ENCODE measurements at places on chromosomes 16 and 17.
A peak's percentile ranks its signal among the peaks of the same experiment; 100 is the strongest.

- no peak for DNase-seq
These were observed 21.3 kb upstream of the ELAC2 start for GRCh38 chr17:13038931-13039665.

- peak; percentile 20 for DNase-seq
These were observed 30.5 kb downstream of the COPZ2 start for GRCh38 chr17:48006936-48007709.

DNA sequence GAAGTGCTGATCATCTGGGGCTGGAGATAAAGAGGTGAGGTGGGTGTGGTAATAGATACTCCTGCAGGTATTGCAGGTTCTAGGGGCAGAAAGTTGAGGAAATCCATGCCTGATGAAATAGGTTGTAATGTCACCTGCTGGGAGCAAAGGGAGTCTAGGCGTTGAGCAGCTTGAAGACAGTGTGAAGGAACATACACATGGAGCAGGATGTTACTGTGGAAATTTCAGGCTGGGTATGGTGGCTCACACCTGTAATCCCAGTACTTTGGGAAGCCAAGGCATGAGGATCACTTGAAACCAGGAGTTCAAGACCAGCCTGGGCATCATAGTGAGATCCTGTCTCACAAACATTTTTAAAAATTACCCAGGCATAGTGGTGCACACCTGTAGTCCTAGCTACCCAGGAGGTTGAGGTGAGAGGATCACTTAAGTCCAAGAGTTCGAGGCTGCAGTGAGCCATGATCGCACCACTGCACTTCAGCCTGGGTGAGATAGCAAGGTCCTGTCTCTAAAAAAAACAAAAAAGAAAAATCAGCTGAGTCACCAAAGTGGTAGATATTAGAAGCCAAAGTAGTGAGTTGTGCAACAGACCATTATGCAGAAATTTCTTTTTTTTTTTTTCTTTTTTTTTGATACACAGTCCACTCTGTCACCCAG is 9.1 kb upstream of the CRYBA1 start:
- no peak for DNase-seq

GRCh38 chr17:75646638-75646992 is 13.4 kb downstream of the SMIM5 start:
- DNase-seq, result no peak

DNA sequence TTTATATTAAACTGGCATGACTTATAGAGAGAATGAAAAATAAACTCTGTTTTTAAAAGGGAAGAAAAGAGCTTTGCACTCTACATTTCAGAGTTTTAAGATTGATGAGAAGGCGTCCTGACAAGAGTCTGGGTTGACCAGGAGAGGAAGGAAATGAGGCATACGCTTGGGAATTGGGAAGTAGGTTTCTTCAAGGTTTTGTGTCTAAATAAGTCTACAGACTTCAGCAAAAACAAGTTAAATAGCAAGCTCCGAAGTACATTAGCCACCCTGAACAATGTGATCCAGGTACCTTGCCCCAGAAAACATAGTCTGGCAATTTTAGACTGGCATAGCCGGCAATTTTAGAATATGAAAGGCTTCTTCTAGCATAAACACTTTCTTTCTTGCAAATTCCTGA is 28.5 kb upstream of the CCDC182 start:
- no peak for DNase-seq

DNA sequence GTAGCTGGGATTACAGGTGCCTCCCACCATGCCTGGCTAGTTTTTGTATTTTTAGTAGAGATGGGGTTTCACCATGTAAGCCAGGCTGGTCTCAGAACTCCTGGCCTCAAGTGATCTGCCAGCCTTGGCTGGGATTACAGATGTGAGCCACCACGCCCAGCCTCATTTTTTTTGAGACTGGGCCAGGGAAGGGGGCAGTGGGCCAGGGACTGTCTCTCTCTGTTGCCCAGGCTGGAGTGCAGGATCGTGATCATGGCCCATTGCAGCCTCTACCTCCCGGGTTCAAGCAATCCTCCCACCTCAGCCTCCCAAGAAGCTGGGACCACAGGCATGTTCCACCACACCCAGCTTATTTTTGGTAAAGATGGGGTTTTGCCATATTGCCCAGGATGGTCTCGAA is 16.0 kb downstream of the RSL1D1 start:
- no peak for DNase-seq

DNA sequence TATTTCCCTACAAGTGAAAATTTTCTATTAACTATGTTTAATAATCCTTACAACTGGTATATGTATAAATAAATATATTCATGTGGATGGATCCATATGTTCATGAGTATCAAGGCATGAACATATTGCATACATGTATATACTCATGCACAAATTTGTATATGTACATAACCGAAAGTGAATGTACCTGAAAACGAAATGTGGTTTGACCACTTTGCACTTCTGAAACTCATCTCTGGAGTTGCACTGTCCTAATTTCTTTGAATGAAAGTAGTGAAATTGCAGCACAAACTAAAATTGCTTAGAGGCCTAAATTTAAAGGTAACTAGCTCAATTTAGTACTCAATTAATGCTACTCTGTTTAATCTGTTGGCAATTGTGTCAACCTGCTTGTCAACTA is 27.4 kb upstream of the GNAO1 start:
- DNase-seq, result no peak

- DNase-seq, result no peak
These were observed 107.1 kb downstream of the MYO1D start for GRCh38 chr17:32769846-32770245.

DNA sequence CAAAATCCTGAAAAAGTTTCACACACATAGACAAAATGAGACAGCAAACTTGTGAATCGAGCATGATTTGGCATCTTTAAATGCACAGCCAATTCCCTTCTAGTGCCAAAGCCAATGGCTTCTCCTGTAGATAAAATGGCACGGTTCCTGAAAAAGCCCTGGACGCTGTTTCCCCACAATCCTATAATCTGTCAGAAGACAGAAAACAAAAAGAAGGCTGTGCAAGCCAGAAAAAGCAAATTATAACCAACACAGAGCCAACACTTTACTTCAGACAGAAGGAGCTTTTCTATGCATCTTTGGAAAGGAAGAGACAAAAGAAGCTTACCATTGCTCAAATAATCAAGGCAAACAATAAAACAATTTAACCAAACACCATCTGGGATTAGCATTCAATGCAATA is 23.8 kb downstream of the FAM222B start:
- DNase-seq, result no peak

DNA sequence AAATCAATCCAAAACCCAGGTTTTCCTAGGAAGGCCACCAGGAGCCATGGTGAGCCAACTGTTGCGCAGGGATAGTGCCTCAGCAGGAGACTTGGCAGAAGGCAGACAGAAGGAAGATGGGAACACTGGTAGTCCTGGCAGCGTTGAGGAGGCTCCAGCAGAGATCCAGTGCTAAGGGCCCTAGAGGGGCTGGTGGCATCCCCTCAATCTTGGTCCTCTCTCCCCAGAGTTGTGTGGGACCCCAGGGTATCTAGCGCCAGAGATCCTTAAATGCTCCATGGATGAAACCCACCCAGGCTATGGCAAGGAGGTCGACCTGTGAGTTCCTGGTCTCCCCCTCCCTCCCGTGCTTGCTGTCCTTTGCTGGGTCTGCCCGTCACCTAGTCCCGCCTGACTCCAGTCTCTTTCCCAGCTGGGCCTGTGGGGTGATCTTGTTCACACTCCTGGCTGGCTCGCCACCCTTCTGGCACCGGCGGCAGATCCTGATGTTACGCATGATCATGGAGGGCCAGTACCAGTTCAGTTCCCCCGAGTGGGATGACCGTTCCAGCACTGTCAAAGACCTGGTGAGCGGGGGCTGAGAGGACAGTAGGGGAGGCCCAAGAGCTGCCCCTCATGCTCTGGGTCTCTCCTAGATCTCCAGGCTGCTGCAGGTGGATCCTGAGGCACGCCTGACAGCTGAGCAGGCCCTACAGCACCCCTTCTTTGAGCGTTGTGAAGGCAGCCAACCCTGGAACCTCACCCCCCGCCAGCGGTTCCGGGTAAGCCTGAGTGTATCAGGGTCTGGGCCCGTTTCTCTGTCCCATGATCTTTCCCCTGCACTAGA is 5.7 kb downstream of the CFAP119 start:
- DNase-seq, result no peak

- no peak for DNase-seq
These were observed 32.9 kb downstream of the DEF8 start for GRCh38 chr16:89981414-89981813.

DNA sequence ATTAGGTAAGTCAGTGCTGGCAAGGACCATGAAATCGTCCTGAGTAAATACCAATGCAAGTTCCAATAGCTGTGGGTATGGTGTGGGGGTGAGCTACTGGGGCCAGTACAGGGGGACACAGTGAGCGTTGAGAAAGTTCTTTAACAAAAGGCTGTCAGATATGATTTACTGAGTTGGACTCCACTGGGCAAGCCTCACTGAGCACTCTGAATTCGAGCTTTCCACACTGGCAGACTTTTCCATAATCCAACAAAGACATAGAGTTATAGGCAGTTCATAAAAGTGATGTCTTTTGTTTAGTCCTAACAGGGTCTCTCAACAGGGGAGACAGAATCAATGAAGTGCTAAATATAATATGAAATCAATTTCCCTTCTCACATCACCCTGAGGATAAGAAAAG is 489.0 kb downstream of the KCNJ2 start:
- DNase-seq, result no peak

DNA sequence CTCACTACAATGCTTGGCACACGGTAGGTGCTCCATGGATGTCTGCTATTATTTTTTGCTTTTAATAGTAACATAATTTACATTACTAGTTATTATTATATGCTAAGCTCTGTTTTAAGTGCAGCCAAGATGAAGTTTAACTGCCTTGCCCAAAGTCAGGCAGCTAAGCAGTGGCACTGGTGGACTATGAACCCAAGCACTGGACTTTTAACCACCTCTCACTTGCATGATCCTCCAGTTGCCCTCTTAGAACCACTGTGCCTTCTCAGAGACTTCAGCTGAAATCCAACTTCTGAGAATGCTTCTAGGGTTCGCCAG is 1.5 kb upstream of the ZNF207 start:
- no peak for DNase-seq
